ENCODE measurements at places on chromosomes 13 and 19.
A peak's percentile ranks its signal among the peaks of the same experiment; 100 is the strongest.

DNA sequence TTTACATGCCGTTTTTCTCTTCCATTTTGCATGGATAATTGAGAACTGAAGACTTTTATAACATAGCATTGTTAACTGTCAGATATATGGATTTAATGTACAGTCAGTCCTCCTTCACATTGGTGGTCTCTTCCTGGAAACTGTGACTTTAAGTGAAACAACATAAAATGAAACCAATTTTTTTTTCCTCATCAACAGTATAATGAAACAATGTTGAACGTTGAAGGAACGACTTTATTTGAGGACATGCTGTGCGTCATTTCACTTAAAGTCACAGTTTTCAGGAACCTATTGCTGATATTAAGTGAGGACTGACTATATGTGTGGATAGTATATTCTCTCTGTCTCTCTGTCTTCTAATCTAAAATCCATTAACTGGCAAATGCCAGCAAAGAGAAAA lies 54.8 kb downstream of the COG3 start:
- DNase-seq: no peak

- no peak for DNase-seq
Measured at GRCh38 chr13:30984620-30985019, 52.2 kb downstream of the TEX26 start.

DNA sequence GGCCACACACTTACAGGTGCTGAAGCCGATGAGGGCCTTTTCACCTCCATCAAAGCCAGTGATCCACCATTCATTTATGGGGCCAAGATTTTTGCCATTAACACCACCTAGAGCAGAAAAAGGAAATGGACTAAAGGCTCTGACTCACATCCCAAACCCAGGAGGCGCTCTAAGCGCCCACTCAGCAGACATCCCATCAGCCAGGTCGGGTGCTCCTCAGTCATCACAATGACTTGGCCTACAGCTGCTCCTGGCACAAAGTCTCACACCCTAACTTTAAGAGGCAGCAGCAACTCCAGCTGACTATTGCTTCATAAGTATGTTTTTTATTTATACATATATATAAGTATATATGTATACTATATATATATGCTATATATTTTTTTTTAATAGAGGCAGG lies 36.1 kb upstream of the EIF3G start:
- no peak for DNase-seq

- no peak for DNase-seq
Measured at GRCh38 chr13:41995946-41996345, 35.0 kb upstream of the VWA8 start.

DNA sequence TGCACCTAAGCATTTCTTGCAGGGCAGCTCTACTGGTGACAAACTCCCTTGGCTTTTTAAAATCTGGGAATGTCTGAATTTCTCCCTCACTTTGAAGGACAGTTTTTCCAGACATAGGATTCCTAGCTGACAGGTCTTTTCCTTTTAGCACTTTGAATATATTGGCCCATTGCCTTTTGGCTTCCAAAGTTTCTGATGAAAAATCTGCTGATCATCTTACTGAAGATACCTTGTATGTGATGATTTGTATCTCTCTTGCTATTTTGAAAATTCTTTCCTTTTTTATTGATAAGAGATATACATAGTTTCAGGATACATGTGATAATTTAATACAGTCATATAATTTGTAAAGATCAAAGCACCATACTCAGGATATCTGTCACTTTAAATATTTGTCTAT lies 211.1 kb downstream of the ZIC5 start:
- no peak for DNase-seq

- DNase-seq: peak; percentile 21
Measured at GRCh38 chr13:99442273-99442895, 58.9 kb upstream of the TM9SF2 start.

DNA sequence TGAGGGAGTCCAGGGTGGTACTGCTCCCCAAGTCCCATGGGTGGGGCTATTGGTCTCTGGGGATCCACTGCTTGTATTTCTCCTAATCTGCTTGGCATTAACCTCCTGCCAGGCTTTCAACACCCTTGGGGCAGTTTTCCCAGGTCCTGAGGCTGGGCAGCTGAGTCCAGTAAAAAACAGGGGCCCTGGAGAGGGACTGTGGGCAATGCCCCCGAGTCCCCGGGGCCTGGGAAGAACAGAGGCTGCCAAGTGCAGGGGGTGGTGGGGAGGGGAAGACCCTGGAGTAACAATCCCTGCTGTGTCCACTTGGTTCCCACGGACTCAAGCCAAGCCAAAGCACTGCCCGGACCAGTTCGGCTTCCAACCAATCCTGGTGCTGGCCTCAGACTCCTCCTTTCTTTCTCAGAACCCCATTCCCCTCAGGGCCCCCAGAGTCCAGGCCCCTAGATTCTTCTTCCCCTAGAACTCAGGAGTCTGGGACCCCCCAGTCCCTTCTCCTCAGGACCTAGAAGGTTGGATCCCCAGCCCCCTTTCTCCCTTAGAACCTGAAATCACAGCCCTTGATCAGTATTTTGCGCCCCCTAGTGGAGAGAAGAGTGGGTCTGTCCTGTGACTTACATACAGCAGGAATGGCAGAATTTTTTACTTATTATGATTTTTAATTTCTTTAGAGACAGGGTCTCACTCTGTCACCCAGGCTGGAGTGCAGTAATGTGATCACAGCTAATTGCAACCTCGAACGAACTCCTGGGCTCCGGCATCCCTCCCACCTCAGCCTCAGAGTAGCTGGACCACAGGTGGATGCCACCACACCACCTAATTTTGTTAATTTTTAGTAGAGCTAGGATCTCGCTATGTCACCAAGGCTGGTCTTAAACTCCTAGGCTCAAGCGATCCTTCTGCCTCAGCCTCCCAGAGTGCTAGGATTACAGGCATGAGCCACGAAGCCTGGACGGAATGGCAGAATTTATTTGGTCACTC lies 3.7 kb upstream of the CLPTM1 start:
- peak; percentile 72 for DNase-seq

DNA sequence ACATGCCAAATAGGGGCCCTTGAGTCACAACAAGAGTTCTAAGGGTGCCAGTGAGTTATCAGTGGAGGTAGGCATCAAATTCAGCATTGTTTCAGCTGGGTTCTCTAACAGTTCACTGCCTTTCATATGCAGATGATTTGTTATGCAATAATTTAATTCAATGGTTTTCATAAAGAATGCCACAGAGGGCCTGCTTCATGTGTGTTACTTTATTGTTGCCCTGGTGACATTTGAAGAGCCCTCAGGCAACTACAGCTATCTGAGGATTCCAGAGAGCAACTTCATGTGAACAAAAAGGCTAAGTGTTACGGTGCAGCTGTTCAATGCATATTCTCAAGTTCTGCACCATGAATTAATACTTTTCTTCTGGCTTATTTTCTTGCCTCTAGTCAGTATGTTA lies 43.1 kb upstream of the STARD13 start:
- DNase-seq: no peak

- DNase-seq: no peak
Measured at GRCh38 chr13:89205856-89206520, 1534.8 kb downstream of the SLITRK5 start.

DNA sequence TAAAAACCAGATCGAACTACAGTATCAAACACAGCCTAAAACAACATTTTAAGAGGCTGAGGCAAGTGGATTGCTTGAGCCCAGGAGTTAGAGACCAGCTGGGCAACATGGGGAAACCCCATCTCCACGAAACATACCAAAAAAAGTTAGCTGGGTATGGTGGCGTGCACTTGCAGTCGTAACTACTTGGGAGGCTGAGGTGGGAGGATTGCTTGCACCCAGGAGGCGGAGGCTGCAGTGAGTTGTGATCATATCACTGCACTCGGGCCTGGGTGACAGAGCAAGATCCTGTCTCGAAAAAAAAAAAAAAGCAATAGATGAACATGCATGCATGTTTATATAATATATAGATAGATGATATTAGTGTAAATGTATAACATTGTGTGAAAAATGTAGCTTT lies 5.2 kb upstream of the MRPS31 start:
- DNase-seq: no peak

- no peak for DNase-seq
Measured at GRCh38 chr13:102900193-102900608, 54.4 kb downstream of the ERCC5 start.

DNA sequence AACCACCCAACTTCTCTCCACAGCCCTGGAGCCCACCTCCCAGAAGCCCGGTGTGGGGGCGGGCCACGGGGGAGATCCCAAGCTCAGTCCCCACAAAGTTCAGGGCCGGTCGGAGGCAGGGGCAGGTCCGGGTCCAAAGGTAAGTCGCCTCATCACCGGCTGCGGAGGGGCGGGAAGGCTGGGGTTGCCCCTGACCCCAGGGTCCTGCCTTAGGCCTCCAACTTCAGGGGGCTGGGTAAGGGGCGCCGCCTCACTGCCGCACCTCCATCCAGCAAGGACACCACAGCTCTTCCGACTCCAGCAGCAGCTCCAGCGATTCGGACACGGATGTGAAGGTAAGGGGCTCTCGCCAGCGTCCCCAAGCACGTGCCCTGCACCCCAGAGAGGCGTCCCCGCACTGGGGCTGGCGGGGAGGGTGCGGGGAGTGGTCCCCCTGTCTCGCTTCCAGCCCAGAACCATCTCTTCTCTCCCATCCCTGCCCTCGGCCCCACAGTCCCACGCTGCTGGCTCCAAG lies 358 bp downstream of the C19orf33 start:
- DNase-seq: no peak

- no peak for DNase-seq
Measured at GRCh38 chr13:44300895-44301638, 72.6 kb upstream of the SERP2 start.

DNA sequence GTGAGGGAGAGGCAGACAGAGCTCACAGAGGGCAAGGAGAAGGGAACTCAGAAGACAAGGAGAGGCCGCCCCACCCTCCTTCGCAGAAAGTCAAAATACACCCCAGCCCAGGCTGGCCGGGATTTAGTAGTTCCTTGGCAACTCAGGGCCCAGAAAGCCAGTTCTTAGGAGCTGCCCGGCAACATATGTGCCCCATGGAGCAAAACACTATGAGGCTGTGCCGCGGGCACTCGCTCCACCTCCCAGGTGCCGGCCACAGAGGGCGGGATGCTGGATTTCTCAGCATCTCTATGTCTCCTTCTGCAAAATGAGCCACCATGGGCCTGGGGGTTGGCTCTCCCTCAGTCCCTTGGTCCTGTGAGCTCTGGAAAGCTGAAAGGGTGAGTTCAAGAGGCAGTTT lies 93.8 kb upstream of the CACNA1A start:
- DNase-seq: no peak

DNA sequence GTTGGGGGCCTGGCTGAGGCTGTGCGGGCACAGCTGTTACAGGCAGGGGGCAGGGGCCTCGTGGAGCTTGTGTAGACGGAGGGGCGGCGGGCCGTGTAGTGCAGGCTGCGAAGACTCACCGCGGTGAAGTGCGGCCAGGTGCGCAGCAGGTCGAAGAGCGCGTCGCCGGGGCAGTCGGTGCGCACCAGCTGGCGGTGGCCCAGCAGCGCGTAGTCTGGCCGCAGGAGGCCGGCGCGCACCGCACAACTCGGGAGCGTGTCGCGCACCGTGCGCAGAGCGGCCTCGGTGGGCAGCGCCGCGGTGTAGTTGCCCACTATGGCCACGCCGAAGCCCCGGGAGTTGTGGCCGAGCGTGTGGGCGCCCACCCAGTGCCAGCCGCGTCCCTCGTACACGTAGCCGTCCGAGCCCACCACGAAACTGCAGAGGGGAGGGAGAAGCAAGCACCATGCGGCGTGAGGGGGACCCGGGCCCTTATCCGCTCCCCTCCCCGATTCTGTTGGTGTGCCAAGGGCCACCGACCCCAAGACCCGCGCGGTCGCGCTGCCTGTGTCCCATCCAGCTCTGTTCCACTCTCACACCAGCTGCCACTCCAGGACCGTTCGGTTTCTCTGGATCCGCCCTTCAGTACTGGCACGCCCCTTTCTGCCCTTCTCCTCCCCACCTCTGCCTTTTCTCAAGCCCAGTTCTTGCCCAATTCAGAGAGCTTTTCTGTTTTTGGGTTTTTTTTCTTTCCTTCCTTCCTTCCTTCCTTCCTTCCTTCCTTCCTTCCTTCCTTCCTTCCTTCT lies 5.4 kb upstream of the RASAL3 start:
- no peak for DNase-seq

GRCh38 chr13:19172007-19172646 lies 9.5 kb downstream of the TUBA3C start:
- DNase-seq: no peak

DNA sequence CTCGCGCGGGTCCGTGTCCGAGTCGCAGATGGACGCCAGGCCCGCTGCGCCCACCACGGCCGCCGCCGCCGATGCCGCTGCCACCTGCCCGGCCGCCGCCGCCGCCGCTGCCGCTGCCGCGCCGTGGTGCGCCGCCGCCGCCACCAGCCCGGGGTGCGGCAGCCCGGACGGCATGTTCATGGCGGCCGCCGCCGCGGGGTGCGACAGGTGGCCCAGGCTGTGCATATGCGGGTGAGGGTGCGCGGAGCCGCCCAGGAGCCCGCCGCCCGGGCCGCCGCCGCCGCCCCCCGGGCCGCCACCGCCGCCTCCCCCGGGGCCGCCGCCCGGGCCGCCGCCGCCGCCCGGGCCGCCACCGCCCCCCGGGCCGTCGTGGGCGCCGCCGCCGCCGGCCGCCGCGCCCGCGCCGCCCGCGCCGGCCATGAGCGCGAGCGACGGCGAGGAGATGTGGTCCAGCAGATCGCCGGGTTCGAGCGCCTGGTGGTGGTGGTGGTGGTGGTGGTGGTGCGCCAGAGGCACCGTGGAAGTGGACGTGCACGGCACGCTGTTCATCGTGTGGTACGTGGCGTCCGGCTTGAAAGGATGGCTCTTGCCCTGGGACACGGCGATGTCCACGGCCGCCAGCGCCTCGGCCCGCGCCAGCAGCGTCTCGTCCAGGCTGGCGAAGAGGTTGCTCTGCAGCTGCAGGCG lies 1.3 kb downstream of the POU4F1 start:
- DNase-seq: no peak

GRCh38 chr13:43514311-43514710 lies 272.5 kb downstream of the ENOX1 start:
- DNase-seq: no peak

DNA sequence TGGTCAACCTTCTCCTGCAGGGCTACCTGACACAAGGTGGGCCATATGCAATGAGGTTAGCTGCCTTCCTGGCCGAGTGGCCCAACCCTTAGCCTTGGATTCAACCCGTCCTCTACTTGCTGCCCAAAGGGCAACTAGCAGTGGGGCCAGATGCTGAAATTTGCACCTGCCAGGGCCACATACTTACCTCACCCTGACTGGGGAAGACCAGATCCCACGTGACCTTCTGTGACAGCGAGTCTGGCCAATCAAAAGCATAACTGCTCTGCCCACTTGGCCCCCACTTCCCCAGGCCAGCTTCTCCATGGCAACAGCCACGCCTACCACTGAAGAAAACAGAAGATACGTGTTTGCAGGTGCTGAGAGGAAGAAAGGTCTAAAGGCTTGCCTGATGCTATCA lies 10.9 kb downstream of the PEG3 start:
- no peak for DNase-seq

DNA sequence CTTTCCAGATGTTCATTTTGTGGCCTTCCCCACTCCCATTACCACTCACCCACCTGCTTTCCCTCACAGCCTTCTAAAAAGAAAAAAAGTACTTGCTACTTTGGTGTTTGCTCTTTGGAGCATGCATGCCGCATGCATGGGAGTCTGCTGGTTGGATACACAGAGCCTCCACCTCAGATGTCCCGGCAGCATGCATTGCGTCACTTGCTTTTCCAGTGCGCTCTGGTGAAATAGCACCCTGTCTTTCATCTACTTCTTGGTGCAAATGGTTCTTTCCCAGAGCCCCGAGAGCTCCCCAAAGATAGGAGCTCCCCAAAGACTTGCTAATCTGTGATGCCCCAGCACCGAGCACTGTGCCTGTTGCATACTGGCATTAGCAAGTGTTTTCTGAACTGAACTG lies 333.2 kb upstream of the ZNF507 start:
- DNase-seq: no peak
